ENCODE measurements at places on chromosomes 3 and 15.
A peak's percentile ranks its signal among the peaks of the same experiment; 100 is the strongest.

DNA sequence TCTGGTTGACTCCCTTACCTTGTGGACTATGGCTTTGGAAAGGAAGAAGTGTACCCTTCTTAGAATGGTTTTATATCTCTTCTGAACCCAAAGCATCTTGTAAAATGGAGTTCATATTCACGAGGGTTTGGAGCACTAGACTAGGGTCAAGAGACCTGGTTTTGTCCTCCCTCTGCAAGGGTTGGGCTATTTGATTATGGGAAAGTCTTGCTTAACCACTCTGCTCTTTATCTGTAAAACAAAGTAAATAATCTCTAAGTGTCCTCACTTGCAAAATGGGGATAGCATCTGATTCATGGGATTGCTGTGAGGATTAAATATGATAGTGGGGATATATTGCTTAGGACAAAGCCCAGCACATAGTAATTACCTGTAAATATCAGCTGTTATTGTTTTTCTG, 17.9 kb upstream of the SLC2A2 start:
- DNase-seq: no peak

- DNase-seq: no peak
Measured at GRCh38 chr15:69888406-69888805, 209.3 kb downstream of the TLE3 start.

GRCh38 chr3:185846037-185846436, 21.2 kb upstream of the IGF2BP2 start:
- DNase-seq: no peak

- DNase-seq: no peak
Measured at GRCh38 chr3:190086191-190086590, 34.5 kb downstream of the P3H2 start.

GRCh38 chr3:142896996-142897395, 8.1 kb upstream of the PCOLCE2 start:
- no peak for DNase-seq

DNA sequence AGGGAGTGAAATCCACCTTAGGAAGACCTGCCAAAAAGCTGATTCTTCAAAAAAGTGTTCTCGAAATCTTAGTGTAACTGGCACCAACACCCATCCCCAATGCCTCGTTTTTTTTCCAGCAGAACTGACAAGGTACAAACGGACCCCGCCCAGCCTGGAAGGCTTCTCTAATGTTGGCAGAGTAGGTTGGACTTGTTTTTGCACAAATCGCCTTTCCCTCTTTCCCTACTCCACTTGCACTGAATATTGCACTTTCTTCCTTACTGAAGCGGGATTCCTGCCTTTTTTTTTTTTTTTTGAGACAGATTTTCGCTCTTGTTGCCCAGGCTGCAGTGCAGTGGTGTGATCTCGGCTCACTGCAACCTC, 544 bp upstream of the TIMMDC1 start:
- DNase-seq: no peak

DNA sequence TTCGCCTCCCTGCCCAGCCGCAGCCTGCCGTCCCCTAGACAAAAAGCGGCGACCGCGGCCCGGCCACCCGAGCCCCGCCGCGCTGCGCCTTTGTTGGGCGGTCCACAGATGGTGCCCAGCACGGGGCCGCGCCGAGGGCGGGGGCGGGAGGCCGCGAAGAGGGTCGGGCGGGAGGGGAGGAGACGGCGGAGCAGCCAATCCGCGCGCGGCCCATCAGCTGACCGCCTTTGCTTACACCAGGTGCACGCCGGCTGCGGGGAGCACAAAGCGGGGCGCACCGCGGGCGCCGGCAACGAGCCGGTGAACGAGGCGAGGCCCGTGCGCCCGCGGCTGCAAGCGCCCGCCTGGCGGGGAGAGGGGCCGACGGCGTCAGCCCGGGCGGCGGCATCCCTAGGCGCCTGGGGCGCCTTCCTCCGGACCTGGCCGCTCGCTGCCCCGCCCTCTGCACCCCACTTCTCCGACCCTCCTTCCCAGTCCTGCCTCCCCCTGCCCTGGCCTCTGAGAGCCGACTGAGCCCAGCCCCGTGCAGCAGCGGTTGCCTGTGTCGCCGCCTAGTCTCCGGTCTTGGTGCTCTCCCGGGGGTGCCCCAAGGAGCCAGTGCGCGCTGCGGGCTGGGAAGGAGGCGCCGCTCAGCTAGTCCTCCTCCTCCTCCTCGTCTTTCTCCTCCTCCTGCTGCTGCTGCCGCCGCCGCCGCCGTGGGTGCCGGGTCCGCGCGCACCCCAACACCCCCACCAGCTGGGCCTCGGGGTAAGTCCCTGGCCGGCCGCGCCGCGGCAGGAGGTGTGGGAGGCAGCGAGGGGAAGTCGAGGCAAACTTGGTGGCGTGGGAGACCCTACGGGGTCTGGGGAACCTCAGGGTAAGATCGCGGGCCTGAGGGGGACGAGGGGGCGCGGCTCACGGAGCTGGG, at the start of gene LRRN1:
TSS of gene LRRN1 (plus strand) at position 259 of the 907 bp plus-strand sequence. CDS start 45,211 bp downstream, outside the sequence.
- DNase-seq: peak; percentile 87

DNA sequence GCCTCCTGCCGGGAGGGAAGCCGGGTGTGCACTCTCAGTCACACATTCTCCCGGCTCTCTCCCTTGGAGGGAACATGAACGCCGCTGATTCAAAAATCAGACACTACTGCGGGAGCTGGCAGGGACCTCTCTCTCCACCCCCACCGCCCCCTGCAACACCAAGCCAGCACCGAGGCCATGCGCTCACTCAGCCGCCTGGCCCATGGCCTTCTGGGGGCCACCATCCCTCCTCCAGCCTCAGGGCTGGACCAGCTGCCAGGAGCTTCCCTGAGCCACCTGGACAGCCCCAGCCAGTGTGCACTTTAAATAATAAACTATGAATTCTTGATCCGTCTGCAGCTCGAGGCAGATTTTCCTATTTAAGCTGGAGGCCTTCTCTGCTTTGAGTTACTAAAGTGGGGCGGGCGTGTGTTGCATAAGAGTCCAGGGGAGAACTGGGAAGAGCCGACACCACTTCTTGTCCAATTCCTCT, 30.6 kb downstream of the ADAMTS17 start:
- no peak for DNase-seq

- no peak for DNase-seq
Measured at GRCh38 chr3:173109143-173109542, 31.9 kb downstream of the SPATA16 start.

DNA sequence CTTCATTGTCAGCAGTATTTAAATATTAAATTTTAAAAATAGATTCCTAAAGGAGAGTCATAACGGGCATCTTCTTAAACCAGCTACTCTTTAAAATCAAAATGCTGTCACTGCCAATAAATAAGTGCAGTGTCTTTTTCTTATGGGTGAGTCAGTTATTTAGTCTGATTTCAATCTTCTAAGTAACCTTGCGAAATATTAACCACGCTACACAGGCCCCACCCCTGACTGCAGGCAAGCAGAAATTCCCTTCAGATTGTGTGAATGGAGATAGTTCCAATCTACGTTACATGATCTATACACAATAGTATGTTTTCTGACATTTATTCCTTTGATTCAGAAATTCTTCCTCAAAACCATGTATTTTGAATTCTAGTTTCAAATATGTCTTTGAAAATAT, 141.5 kb downstream of the GADL1 start:
- DNase-seq: no peak

- no peak for DNase-seq
Measured at GRCh38 chr15:89641053-89641452, 14.2 kb downstream of the KIF7 start.

DNA sequence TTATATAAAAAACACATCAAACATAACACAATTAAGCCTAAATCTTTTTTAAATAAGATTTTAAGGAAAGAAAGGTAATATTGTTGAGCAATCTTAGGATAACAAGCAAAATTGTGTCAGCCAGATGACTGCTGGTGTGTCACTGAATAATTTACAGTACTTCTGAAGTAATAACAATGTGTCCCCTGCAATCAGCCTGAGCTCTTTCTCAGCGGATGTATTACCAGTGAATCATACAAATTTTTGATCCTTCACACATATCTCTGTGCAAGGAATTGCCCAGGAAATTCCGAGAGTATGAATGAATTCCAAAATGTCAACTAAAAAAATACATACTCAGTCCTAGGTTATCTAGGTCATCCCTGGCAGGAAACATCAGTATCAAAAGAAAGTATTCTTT, 76.6 kb upstream of the PTX3 start:
- no peak for DNase-seq

- DNase-seq: no peak
Measured at GRCh38 chr15:63066272-63066671, 23.7 kb downstream of the TPM1 start.

DNA sequence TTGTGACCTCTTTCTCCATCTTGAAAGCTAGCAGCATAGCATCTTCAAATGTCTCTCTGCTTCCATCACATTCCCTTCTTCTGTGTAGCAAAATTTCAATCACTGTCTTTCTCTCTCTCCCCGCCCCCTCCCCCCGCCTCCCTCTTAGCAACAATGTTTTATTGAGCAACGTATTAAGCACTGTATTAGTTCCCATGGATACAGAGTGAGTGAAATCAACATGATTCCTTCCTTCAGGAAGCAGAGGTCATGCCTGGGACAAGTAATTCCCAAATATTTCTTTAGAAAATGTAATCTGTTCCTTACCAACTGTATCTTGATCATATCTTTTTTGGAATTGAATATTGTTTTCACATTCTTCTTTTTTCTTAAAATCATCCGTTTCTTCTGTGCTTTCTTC, 373.7 kb upstream of the NECTIN3 start:
- DNase-seq: no peak

- no peak for DNase-seq
Measured at GRCh38 chr3:27521179-27521871, 37.1 kb upstream of the SLC4A7 start.

- no peak for DNase-seq
Measured at GRCh38 chr3:190003681-190004123, 117.0 kb downstream of the P3H2 start.

DNA sequence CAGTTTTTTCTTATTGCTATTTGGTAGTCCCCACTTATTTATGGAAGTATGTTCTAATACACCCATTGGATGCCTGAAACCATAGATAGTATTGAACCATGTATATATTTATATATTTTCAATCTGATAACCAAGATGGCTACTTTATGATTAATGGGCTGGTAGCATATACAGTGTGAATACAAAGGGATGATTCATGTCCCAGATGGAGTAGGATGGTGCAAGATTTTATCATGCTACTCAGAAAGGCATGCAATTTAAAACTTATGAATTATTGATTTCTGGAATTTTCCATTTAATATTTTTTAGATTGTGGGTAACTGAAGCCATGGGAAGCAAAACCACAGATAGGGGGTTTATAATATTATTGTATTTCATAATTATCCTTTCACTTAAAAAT, 35.2 kb downstream of the AP4E1 start:
- no peak for DNase-seq

GRCh38 chr3:62597491-62597890, 224.1 kb upstream of the FEZF2 start:
- no peak for DNase-seq

GRCh38 chr3:133675631-133676335, 14.0 kb upstream of the TOPBP1 start:
- no peak for DNase-seq

DNA sequence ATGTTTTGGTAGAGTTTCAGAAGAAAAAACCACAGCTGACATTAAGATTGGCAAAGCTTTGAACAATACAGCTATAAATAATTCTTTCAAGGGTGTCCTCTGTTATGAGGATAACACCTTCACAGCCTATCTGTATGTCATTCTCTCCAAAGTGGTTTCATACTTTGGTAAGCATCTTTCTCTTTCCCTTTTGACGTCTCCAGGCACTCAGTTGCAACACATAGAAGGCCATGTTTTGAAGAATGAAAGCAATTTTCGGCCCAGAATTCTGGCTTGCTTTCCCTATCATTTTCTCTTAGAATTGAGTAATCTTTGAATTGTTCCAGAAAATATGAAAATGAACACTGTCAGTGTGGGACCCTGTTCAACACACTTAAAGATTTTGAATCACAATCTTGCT, 200.0 kb upstream of the CBLB start:
- DNase-seq: no peak

- DNase-seq: no peak
Measured at GRCh38 chr3:79367066-79367465, 400.7 kb downstream of the ROBO1 start.

DNA sequence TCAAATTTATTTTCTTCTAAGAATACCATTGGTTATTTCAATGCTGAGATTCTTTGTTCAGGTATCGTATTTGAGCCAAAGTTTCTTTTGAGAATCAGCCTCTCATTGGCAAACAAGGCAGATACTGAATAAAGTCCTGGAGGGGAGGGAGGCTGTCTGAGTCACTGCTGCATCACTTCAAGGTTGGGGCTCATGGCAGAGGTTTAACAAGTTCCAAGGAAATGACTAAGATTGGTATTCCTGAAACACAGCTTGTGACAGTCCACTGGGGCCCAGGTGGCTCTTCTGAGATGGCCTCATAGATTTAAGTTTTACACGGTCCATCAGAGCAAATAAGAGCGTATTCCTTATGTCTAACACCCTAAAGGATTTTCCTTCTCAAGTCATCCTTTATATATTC, 213.8 kb upstream of the STAC start:
- no peak for DNase-seq

DNA sequence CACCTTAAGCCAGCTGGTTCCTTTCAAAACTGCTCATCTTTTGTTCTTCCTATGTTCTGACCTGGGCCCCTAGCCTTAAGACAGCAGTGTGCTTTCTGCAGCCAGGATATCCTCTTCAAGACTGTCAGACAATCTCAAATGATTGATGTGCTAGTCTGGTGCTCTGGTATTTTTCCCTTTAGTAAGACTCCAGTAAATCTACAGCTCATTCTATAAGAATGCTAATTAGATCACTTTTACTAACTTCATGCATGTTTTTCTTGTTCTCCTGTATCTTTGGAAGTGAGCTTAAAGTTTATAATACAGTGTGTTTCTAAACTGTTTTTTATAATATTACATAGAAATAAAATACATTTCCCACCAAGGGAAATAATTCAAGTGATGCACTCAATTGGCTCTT, 220.9 kb upstream of the NANOGP8 start:
- DNase-seq: no peak

- no peak for DNase-seq
Measured at GRCh38 chr15:61047783-61048182, 181.3 kb downstream of the RORA start.

DNA sequence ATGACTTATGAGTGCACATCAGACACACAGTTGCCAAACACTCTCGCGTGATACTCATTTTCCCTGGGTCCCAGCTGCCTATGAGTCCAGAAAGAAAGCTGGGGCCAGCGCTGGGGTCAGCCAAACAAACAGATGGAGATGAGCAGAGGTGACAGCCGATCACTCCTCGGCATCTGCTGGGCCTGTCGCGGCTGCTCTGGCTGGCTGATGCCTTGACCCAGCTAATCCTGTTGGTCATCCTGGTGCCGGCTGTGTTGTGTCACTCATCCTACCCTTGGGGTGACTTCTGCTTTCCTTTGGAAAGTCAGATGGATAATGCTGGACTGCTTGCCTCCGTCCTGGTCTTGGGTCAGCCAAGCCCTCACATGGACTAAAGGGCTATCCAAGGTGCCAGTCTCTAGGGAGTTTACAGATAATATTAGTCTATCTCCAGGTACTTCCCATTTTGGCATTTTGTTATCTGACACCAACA, 105.3 kb upstream of the PDZRN3 start:
- DNase-seq: no peak

Measured in substantia nigra (tissue), 51 donors.